ENCODE measurements at places on chromosomes 7 and 10.
A peak's percentile ranks its signal among the peaks of the same experiment; 100 is the strongest.

- DNase-seq = no peak
Measured at GRCh38 chr7:101166909-101167644, 1.7 kb upstream of the VGF start.

GRCh38 chr10:124543146-124543545, 81.5 kb downstream of the LHPP start:
- no peak for DNase-seq

DNA sequence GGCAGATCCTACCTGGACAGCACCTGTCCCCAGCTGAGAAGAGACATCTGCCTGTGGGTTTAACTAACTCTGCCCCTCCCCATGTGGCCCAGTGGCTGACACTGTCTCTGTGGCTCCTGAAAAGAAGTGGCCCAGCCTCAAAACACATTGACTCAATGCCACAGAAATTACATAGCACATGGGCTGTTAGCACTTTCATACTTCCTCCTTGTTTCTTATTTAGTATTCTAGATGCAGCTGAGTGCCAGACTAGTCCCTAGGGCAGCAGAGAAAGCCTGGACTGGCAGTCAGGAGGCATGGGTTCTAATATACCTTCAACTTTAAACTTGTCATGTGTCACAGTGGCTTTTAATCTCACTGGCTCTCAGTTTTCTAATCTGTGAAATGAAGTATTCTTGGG, 171.0 kb downstream of the TRIL start:
- no peak for DNase-seq

GRCh38 chr7:78057571-78057970, 259.0 kb downstream of the PHTF2 start:
- DNase-seq = peak; percentile 23

GRCh38 chr7:132856416-132856815, 225.5 kb downstream of the CHCHD3 start:
- DNase-seq = no peak

DNA sequence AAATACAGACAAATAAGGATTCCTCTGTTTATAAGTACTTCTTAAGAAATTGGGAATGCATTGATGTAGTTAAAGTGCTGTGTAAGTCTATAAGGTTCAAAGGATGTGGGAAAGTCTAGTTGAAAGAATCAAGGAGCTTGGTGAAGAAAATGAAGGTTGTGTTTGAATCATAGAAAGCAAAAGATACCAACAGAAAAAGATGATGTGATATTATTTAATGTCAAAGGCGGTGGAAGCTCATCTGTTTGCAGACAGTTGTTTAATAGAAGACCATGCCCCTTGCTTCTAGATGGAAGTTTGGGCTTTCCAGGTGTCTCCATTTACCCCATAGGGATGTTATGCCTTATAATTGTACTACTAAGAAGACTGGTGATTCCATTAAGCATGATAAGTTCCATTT, 150.3 kb downstream of the CCSER2 start:
- DNase-seq = no peak

DNA sequence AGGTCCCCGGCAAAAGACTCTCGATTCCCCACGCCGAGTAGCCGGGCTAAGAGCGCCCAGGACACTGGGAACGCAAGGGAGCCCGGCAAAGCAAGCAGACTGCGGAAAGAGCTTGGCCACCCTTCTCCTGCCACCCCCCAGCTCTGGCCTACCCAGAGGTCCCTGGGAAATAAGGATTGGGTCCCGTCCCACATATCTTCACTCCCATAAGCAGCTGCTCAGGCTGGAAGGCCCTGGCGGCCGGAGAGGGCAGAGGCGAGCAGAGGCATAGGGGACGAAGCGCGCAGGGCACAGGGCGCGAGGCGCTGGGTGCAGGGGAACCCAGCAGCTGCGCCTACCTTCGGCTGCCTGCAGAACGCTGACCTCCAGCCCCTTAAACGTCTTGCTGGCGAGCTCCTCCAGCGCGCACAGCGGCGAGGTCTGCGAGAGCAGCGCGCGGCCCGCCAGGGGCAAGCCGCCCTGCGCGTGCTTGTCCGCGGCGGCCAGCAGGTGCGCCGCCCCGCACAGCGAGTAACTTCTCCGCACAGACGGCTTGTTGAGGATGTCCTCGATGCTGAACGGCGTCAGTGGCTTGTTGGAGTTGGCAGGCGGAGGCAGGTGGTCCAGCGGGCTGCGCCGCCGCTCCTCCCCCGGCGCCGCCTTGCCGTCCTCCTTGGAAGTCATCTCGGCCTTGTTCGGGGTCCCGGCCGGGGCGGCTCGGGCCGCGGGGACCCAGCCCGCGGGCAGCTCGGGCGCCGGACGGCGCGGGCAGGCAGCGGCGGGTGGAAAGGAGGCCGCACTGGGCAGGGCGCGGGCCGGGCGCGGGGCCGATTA, 904 bp downstream of the LBX1 start:
- DNase-seq = no peak

DNA sequence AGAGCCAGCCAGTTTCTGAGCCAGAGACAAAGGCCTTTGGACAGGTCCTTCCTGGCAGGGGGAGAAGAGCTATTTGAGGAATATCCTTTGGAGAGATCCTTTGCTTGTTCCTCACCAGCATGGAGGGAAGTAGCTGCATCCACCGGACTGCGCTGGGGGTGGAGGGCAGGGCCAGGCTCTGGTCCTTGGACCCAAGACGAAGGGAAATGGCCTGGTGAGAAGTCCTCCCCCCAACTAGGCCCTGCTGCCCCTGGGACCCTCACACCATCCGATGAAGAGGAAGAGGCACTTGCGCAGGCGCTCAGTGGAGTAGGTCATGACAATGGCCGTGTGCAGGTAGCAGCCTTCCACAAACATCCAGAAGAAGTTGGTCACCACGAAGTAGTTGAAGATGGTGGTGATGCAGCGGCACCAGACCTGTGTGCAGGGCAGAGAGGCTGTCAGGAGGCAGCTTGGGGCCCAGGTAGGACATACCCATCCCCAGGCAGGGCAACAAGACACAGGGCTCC, 19.8 kb downstream of the CRHR2 start:
- DNase-seq = no peak
